ENCODE measurements at places on chromosomes 11 and 22.

DNA sequence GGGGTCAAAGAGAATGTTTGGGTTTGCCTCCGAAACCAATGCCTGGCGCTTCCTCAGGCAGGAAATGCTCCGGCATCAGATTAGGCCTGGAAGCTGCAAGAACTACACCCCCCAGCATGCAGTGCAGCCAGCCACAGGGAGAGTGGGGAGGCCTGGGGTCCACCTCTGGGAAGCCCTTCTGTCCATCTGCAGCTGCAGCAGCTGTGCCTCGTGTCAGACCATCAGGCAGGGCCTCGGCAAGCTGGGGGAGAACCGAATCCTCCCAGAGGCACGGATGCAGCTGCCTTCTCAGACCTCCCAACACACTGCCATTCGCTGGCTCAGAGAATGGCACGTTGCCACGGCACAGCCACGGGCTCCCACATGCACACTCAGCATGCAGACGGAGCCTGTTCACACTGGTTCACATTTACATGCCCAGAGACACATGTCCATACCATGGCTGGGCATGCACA is 57.4 kb downstream of the NECTIN1 start:
- DNase-seq, result no peak

- no peak for DNase-seq
Observed at GRCh38 chr11:8767466-8768142, 85.0 kb downstream of the RPL27A start.

DNA sequence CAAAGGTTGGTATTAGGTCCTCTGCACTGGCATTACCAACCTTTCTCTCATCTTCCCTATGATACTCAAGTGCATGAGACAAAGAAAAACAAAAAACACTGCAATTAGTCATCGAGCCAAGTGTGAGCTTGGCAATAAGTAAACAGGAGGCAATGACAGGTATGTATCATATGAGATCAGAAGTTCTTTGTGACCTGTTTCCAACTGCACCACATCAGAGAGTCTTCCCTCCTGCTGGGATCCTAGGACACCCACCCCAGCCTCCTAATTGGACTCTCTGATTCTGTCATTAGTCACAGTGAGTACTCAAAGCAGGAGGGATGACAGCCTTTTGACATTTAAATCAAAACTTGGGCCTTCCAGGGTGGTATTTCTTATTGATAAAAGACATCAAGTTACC is 7.8 kb upstream of the JAML start:
- no peak for DNase-seq

- DNase-seq, result no peak
Observed at GRCh38 chr11:120079750-120080610, 57.9 kb downstream of the TRIM29 start.

DNA sequence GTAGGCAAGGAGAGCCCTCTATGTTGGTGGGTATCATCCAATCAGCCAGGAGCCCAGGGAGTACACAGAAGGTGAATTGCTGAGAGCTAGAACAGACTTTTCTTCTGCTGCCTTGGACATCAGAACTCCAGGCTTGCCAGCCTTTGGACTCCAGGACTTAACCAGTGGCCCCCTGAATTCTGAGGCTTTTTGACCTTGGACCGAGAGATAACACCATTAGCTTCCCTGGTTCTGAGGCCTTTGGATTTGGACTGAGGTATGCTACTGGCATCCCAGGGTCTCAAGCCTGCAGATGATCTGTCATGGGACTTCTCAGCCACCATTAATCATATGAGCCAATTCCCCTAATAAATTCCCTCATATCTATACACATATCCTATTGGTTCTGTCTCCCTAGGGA is 21.5 kb downstream of the TCF20 start:
- no peak for DNase-seq

DNA sequence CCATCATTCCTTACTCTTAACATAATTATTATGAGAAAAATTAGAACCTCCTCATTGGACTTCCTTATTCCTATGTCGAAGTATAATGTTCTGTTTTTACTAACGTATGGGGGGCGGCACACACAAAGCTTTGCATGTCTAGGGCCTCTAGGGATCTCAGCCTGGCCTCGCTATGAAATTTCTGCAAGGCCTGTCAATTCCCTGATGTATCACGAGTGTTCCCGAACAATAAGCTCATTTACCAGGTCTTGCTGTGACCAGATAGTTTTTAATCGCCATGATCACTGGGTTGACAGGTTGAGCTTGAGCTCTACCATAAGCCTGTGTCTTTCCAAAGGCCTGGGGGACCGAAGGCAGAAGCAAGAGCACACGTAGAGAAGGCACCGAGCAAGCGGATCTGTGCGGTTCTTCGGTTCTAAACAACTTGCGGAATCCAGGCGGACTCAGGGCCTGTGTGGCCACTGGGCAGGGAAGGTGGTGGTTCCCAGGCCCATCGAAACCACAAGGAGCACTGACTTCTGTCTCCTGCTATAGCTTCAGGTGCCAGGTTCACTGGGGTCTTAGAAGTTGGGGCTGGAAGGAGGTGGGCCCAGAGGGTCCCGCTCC is 10.4 kb upstream of the FXYD2 start:
- no peak for DNase-seq

DNA sequence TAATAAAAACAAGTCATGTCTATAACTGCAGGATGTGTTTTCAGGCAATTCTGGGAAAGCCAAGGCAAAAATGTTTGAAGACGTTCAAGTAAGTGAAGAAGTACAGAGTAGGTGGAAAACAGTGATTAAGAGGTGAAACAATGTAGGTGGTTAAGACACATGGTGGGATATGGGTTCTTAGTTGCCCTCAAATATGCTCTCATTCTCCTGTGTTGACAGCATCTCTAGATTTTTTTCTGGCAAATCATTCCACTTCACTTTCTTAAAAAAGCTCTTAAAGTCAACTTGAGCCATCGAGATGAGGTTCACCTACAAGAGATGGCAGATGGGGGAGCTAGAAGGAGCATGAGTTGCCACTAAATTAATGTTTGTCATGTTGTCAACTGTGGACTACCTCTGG is 1041.0 kb upstream of the CNTN5 start:
- DNase-seq, result no peak

DNA sequence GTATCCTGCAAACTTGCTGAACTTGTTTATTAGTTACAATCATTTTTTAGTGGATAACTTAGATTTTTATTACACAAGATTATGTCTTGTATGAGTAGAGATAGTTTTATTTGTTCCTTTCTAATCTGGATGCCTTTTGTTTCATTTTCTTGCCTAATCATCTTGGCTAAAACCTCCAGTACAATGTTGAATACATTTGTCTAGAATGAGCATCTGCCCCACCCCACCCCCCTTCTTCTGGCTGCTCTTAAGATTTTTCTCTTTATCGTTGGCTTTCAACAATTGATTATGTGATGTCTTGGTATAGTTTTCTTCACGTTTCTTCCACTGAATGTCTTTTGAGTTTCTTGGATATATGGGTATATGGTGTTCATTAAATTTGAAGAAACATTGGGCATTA is 37.3 kb upstream of the TUB start:
- no peak for DNase-seq

- DNase-seq, result peak; percentile 36
Observed at GRCh38 chr11:1546536-1547466, 25.3 kb downstream of the DUSP8 start.

GRCh38 chr22:46540874-46541273 is 3.5 kb upstream of the CELSR1 start:
- DNase-seq, result no peak

- no peak for DNase-seq
Observed at GRCh38 chr22:46500201-46500600, 37.2 kb downstream of the CELSR1 start.

GRCh38 chr11:35647421-35648093 is 15.0 kb upstream of the TRIM44 start:
- DNase-seq, result peak; percentile 71

- DNase-seq, result no peak
Observed at GRCh38 chr11:3174387-3174786, 9.3 kb upstream of the OSBPL5 start.

- no peak for DNase-seq
Observed at GRCh38 chr11:78202733-78203167, 14.0 kb downstream of the USP35 start.

DNA sequence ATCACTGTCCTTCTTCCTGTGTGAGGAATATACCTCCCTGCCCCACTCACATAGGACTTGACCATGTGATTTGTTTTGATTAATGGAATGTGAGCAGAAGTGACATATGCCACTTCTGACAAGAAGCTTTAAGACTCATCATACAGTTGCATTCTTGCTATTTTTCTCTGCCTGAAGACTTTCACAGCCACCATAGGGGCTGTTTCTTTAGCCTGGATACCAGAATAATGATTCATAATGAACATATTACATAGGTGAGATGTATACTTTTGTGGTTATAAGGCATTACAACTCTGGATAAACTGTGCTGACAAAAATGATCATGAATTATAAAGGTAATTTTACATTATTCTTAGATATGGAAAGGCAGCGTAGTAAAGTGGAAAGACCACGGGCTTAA is 798.0 kb downstream of the DLG2 start:
- no peak for DNase-seq

DNA sequence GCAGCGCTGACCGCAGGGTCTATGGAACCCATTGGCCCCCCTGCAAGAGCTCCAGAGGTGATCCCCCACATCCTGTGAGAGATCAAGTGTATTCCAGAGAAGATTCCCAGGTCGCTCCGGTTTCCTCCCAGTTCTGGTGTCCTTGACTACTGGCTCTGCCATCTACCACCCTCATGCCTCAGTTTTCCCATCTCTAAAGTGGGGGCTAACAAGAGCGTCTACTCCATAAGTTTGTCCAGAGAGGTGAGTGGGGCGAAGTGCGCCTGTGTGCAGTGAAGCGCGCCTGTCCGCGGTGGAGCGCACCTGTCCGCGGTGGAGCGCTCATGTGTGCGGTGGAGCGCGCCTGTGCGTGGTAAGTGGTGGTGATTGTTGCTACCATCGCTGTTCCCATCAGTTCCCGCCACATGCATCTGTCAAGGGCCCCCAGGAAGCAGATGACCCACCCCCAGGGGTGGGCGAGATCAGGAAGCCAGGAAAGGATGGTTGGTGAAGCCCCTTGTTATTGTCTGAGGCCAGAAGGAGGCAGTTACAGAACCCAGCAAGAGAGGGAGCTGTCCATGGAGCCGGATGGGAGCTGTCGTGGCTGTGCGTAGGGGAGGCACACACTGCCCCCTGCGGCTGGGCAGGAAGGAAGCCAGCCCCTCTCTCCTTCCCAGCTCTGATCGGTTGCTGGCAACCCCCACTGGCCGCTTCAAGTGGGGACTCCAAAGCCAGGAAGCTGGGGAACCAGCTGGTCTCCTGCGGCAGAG is 73.2 kb upstream of the FGF3 start:
- no peak for DNase-seq

DNA sequence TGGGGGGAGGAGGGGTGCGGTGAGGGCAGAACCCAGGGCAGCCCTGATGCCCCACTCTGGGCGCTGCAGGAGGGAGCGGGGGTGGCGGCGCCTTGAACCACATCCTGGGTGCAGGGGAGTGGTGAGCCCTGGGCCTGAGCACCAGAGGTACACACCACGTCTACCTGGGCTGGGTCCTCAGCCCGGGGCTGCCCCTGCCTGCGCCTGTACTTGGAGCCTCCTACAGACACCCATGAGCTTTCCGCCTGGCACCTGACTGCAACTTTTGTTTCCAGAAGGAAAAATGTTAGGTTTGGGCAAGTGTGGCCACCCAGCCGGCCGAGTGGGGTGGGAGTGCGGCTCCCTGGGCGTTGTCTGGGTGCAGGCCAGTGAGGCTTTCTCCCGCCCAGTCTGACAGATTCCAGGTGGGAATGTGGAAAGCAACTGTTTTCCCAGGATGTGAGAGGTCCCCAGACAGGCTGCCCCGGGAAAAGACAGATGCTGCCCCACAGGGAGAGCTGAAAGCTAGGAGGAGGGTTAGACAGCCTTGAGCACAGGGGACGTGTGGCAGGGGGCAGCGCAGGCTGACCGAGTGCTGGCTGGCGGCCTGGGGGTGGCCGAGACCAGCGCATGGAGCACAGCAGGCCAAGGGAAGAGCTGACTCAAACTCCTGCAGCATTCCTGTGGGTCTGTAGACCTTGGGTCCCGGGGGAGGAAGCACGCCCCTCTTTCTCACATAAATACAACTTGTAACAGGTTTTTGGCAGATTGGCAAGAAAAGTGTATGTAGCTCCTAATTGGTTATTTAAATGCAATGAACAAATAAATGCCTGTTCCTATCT is 44.1 kb downstream of the GNB1L start:
- DNase-seq, result no peak

- DNase-seq, result no peak
Observed at GRCh38 chr11:12113294-12113693, 2.9 kb downstream of the MICAL2 start.

DNA sequence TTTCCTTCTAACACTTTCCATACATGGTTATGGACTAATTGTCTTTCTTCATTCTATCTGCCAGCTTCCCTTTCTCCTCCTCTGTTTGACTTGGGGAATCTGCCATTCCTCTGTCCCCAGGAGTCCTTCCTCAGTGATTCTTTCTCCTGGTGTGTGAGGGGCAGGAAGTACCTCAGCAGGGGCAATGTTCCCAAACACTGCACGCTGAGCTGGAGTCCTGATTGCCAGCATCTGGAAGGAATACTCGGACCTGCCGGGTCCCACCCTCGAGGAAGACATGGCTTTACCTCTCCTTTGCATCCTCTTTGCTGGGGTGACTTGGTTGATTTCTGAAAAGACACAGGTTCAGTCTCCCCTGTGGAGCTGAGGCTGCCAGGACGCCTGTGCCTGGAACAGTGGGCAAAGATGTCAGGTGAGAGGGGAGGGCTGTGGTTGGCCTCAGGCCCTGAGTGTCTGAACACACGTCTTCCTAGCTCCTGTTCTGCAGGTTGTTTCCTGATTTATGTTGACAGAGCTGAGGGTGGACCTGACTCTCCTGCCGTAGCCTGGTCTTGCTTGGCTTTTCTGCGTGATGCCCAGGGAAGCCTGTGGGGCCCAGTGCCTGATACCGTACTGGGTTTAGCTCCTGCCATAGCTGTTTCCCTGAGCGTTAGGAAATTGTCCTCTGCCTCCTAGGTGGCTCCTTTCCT is 4.3 kb downstream of the COX8A start:
- no peak for DNase-seq

- DNase-seq, result no peak
Observed at GRCh38 chr11:79458709-79459108, 17.9 kb upstream of the TENM4 start.

GRCh38 chr11:59247531-59248227 is 35.0 kb upstream of the MPEG1 start:
- DNase-seq, result no peak

DNA sequence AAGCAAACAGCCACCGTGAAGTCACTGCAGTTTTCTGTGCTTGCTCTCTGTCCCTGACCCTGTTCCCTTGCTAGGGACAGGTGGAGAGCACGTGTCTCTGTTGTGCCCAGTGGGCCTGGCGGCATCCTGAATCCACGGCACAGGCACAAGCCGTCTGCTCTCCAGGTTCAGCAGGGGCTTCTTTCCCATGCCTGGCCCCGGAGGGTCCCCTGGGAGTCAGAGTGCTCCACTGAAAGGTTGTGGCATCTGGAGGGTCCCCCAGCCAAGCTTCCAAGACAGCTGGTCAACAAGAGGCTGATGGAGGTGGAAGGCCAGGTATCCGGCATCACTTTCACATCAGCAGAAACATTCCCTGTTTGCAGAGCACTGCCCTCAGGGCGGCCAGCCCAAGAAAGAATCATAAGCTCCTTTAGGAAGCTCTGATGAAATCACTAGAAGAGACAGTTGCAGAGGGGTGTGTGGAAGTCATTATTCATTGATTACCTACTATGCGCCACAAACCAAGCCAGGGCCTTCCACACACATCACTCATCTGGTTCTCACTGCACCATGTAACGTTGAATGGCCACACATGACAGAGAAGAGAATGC is 346.4 kb upstream of the B3GAT1 start:
- no peak for DNase-seq

GRCh38 chr22:41613456-41613855 is 7.4 kb downstream of the DESI1 start:
- no peak for DNase-seq
